ENCODE measurements at places on chromosomes 7 and 10.

- no peak for DNase-seq
These were observed 102.6 kb upstream of the AGR3 start for GRCh38 chr7:16984375-16984774.

DNA sequence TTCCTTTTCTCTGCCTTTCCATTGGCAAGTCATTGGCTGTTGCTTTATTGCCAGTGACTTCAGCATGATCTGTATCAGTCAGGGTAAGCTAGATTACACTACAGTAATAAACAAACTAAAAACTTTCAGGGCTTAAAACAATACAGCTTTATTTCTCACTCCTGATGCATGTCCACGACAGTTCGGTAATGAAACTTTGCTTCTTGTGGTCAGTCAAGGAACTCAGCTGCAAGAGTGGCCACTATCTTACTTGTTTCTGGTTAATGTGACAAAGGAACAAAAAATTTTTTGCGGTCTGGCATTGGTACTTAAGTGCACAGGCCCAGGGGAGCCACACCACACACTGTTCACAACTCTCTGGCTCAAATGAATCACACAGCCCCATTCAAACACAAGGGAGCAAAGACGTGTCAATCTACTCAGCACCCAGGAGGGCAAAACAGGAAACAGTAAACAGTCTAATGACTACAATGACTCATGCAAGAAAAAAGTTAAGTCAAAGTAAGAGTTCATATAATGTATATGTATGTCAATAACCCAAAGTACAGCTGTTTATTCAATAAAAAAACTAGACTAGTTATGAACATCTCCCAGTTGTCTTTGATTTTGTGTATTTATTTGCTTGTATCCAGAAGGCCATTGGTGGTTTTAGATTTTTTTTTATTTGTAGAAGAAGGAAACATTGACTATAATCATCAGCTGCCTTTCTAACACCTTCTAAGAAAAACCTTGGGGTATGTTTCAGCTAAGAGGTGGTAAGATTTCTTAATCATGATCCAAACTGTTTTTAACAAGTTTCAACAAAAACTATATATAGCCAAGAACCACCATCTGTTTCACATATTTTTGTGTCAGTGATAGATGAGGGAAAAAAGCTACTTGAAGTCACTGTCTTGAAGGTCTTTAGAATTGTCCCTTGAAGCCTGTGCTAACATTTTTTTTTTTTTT, 134.4 kb upstream of the FAM3C start:
- no peak for DNase-seq

DNA sequence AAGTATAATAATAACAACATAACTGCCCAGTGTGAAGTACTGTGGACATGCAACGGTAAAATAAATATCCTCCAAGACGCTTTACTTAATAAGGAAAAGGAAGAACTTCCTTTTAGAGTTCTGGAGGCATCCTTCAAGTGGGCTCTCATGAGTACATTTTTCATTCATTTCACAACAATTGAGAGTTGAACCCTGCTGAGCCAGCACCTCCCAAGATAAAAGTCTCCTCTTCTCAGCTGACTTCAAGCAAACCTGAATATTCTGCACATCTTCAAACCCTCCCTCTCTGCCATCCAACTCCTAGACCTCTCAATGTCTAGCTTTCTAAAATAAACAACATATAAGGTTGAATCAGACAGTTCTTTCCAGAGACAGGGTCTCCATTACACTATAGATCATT, 7.5 kb downstream of the CCDC71L start:
- DNase-seq = no peak

DNA sequence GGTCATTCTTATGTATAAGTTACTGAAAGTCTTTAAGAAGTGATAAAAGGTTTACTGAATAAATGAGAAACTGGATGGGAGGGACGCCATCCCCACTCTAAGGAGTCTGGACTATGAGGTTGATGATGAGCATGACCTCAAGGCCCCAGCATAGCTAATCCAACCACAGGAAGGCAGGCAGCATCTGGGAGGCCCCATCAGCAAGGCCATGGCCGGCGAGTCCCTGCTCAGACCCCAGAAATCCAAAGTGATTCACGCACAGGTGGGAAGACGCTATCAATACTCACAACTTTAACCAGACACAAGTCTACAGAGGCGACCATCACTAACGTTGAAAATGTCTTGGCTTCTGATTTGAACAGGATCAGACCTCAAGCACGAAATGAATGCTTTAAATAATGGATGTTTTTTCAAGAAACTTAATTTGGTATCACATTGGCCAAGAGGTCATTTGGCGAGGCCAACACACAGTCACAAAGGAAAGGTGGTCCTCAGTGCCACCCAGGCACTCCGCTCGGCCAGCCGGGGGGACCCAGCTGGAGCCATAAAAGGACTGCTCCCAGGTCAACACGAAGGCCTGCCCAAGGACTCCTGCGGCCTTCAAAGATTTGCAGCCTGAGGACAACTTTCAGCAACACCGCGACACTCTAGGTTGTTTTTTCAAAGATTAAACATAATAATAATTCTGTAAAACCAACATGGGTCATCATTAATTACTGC, 228.5 kb downstream of the PTPRN2 start:
- no peak for DNase-seq

GRCh38 chr10:28411648-28412047, 108.8 kb upstream of the MPP7 start:
- no peak for DNase-seq

DNA sequence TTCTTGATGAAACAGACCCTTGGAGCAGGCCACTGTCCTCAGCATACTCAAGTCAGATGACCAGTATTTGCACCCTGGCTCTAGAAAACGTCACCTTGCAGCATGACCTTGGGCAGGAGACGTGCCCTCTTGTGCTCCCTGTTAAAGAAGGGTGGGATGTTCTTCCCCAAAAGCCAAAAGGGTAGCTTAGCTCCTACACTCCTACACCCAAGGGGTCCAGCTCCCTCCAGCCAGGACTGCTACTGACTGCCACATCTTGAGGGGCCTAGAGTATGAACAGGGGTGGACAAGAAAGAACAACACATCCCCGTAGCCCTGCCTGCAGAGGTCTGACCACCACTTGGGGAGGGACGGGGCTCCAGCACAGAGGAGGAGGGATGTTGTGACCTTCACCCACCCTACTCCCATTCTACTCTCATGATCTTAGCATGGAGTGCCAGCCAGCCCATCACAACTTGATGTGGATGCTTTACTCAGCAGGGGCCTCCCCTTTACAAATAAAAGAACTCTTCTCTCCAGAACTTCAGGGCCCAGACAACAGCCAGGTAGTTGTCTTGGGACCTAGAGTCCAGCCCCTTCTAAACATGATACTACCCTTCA, 165.3 kb upstream of the ZMIZ1 start:
- no peak for DNase-seq

- no peak for DNase-seq
These were observed 58.9 kb downstream of the MMRN2 start for GRCh38 chr10:86898511-86898910.

DNA sequence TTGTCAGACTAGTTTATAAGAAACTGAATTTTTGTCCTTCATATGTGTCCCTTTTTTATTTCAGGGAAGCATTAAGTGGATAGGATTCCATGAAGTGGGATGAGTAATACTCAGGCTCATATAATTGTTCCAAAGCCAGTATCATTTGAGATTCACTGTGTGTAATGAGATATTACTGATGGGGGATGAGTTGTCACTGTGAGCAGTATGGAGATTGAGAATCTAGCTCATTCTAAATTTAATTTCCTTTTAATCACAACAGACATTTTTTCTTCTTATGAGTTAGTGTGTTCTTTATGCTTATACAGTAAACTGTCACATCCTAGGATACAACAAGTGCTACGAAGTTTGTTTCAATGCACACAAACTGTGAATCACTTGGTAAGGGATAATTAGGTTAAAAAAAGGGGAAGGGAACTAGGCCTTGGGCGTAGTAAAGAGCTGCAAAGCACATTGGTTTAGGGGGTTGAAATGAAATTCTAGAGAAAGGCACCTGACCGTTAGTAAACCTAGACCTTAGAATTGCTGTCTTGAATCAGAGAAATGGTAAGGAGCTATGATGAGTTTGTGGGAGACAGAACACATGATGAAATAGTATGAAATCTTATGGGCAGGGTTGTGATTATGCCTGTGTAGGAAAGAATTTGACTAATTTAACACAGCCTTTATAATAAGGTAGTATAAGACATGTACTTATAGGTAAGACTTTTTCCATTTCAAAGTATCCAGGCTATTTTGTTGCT, 153.4 kb downstream of the MLLT10 start:
- no peak for DNase-seq

- no peak for DNase-seq
These were observed 105.3 kb downstream of the BMS1 start for GRCh38 chr10:42887734-42888503.

- DNase-seq = no peak
These were observed 92.6 kb downstream of the CYTH3 start for GRCh38 chr7:6179620-6180343.

DNA sequence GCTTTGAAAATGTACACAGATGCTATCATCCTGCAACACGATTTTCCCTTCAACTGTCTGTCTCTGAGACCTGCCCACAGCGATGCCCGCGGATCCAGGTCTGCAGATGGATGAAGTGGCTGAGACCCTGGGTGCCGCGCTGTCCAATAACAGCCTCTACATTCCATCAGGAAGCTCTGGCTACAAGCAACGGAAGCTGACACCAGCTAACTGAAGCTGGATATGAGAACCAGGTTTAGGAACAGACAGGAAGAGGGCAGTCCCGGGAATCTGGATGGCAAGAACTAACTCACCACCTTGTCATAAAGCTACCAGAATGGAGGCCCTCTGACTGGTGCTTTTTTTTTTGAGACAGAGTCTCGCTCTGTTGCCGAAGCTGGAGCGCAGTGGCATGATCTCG, 32.3 kb upstream of the CTBP2 start:
- no peak for DNase-seq

DNA sequence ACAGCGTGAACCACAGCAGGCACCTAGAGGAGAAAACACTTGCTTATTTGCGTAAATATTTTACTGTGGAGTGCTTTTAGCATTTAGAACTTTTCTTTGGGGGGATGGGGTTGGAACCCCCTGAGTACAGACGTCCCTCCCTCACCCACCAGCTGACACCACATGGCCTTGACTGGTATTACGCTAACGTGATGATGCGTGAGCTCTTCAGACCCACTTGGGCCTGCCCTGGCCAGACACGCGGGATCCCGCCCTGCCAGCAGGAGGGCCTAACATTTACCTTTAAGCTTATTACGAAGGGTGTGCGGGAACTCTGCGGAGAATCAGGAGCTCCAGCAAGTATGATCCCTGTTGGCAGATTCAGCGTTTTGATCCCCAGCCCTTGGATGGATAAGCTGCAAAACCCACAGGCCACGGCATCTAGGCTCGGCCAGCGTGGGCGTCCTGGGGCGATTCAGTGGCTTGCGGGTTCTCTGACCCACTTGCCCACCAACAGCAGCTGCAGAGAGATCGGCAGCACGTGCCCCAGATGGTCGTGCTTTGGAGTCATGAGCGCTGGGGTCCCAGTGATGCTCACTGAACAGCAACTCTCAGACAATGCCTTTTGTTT, 545.5 kb upstream of the FOXK1 start:
- no peak for DNase-seq

- no peak for DNase-seq
These were observed 26.9 kb downstream of the ADCY1 start for GRCh38 chr7:45601094-45601493.

DNA sequence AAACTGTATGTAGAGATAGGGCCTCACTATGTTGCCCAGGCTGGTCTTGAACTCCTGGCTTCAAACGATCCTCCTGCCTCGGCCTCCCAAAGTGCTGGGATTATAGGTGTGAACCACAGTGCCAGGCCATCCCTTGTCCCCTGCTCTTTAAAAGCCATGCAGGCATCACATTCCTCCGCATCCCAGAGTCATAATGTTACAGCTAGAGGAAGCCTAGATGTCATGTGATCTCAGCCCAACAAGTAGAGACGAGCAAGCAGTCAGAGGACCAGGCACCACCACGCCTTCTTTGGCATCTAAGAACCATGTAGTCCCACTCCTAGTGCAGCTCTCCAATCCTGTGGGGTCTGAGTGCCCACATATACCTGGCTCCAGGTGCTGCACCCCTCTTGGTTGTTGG, 13.1 kb downstream of the PODXL start:
- no peak for DNase-seq

DNA sequence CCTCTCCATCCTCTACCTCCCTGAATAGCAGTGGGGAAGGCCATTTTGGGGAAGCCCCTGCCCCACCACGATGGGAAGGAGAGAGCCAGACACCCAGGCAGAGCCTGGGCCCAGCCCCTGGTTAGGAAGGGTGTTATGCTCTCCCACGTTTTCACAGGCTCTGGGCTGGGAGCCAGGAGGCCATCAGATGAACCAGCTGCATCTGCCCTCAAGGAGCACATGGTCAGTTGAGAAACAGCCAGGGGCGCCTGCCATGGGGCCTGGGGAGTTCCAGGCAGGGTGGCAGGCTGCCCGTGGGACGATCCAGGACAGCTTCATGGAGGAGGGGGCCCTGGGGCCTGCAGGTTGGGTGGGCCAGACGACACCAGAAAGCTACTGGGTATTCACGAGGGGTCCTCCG, 47.5 kb downstream of the CAMK2B start:
- DNase-seq = no peak
